ENCODE measurements at places on chromosomes 4 and X.

DNA sequence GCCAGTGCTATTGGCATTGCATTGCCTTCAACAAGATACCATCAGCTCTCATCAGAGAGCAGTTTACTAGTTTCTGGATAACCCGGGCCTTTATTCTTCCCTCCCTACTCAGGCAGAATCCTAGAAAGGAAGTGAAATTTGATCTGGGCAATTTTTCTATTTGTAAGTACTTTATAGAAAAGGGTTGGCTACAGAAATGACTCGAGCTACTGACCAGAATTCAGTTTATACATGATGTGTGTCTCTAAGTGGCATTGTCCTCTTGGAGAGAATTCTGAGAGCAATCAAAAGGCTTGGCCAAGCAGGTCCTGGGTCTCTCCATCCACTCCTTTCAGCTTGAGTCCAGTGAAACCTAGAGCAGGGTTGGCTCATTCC is 192.7 kb upstream of the LEF1 start:
- no peak for DNase-seq

DNA sequence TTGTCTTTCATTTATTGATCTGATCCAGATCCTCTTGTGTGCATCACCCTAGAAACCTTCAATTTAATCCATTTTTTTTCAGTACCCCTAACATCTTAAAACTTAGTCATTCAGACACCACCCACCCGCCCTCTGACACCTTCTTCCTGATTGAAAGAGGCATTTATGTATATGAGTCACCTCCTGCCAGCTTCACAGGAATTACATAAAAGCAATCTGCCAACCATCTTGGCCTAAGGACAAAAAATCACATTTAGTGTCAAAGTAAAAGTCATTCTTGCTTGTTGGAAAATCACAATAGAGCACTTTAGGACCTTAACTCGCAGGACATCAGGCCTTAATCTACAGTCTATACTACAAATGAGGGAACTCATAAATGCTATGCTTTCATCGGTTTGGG is 52.1 kb downstream of the NDST3 start:
- no peak for DNase-seq

- DNase-seq = no peak
These were observed 36.8 kb upstream of the REST start for GRCh38 chr4:56870946-56871345.

GRCh38 chr4:108628411-108628810 is 8.0 kb downstream of the RPL34 start:
- no peak for DNase-seq

- no peak for DNase-seq
These were observed 121.5 kb upstream of the NR3C2 start for GRCh38 chr4:148563684-148564083.

GRCh38 chr4:15341733-15342300 is 86.0 kb upstream of the C1QTNF7 start:
- DNase-seq = no peak

DNA sequence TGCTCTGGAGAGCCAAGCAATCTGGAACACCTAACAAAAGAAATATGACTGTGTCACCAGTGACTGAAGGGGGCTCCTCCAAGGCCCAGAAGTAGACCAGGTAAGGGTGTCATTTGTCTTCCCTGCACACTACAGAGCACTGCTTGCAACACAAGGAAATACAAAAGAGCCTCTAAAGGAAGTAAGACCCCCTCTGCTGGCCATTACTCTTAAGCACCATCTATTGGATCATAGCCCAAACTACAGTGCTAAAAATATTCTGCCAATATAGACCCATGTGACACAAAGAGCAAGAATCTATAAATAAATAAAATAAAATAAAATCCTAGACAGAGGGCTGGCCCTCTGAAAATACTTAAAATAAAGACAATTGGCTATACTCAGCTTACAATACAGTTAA is 528.7 kb downstream of the TMA16 start:
- DNase-seq = no peak

DNA sequence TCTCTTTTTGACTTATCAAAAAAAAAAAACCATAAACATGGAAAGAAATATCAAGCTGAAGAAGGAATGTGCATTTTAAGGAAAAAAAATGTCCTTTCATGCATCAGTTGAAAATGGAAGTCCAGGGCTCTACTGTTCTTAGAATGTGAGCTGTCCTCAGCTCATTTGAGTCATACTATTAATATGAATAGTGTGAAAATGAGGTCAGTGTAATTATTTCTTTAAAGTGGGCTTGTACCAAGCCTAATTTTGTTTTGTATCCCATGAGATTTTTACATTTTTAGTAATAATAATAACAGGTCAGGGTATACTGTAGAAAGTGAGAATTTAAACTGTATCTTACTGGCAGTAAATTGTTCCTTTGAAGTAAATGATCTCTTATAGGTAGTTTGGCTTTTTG is 148.5 kb downstream of the NAA11 start:
- no peak for DNase-seq

DNA sequence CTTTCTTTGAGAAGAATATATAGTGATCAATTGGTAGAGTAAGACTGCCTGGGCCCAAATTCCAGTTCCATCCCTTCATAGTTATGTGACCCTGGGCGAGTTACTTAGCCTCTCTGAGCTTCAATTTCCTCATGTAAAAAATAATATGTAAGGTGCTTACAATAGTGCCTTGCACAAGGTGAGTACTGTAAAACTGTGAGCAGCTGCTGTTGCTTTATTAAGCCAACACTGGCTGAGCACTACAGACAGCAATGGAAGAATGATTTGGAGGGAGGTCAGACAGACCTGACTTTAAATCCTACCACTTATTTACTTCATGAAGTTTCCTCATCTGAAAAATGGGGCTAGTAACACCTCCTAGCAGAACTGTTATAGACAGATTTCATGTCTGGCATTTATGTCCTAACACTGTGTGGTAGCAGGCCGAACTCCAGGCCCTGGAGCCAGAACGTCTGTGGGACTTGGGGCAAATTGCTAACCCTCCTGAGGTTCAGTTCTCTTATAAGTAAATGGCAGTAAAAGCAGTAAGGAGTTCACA is 53.8 kb downstream of the RNF150 start:
- DNase-seq = no peak

GRCh38 chrX:136656361-136656964 is 8.5 kb downstream of the CD40LG start:
- no peak for DNase-seq

DNA sequence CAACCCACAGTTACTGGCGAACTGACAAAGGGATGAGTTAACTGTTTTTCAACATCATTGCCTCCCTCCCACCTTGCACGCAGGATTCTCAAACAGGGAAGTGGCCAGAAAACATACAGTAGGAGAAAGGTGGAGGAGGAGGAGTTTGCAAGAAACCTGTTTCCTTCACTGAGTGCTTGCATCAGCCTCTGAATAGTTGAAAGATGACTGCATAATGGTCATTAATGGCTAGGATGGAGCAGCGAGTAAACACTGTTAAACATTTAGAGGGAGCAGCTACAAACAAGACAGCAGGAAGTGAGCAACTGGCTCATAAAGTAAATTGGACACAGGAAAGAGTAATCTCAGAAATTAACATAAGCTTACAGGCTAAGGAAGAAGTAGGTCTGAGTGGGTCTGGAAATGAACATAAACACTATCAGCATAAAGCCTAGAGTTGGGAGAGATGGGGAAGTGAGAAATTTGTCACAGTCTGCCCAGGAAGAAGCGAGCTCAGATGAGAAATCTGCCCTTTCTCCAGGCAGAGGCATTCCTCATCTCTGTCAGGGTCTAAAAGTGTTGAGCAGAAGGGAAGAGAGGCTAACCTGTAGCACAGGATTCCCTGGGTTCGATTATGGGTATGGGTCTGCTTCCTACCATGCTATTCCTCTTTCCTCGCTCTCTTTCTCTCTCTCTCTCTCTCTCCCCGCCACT is 38.6 kb downstream of the TRPC5OS start:
- no peak for DNase-seq

- no peak for DNase-seq
These were observed 847.9 kb downstream of the RAB28 start for GRCh38 chr4:12636191-12636590.

DNA sequence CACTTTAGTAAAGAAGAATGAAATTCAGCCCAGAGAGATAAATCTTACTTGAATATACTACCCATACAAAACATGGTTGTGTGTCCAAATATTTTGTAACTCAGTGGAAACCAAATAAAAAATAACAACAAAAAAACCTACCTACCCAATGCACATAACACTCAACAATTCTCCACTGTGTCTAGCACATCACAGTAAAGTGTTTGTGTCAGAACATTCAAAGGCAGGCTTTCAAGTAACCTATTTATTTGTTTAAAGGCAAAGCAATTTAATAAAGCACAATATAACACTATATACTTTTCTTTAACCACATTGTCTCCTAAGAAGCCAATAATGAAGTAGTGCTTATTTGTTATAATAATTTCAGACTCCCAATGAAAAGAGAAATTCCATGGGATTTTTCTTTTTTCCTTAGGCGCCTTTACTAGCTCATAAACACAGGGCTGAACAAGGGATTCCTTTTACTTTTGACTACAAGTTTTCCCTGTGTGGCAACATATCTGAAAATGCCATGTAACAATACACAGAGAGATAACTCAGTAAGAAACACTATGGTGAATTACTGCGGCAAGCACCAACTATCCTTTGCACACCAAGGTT is 13.7 kb downstream of the RASGEF1B start:
- no peak for DNase-seq

- DNase-seq = no peak
These were observed 18.6 kb downstream of the HELT start for GRCh38 chr4:185036842-185037241.

GRCh38 chrX:98398542-98398941 is 1514.8 kb downstream of the RPA4 start:
- DNase-seq = no peak

GRCh38 chrX:154720067-154720466 is 30.8 kb downstream of the GAB3 start:
- no peak for DNase-seq

DNA sequence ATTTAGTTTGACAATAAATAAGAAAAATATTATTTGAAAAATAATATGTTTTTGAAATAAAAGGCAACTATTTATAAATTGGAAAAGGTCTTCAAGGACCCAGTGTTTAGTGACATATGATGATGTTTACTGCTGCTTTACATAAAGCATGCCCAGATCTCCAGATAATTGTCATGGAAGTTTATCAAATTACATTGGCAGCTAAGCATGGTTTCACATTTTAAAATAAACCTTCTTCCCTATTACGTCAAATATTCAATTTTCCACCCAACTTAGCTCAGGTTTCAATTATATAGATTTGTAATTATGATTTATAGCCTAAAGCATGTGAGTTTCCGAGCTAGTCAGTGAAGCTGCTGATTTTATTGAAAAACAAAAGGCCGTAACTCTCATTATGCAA is 417.2 kb downstream of the CFAP47 start:
- no peak for DNase-seq

DNA sequence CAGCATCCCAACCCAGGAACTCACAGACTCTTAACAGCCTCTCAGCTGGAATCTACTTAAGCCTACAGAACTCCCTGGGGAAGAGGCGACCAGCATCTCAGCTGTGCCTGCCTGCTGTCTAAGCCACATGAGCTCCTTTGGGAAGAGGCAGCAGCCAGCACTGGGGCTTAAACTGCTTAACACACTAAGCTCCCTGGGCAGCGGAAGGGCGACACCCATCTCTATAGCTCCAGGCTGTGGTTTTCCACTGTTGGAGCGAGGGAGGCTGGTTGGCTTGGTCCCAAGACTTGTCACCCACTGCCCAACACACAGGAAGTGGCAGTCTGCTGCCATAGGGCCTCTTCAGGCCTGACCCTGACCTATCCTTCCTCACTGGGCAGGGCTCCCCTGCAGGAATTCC is 1544.1 kb upstream of the ADGRL3 start:
- no peak for DNase-seq

GRCh38 chr4:178672512-178672911 is 1230.3 kb upstream of the AGA start:
- no peak for DNase-seq

DNA sequence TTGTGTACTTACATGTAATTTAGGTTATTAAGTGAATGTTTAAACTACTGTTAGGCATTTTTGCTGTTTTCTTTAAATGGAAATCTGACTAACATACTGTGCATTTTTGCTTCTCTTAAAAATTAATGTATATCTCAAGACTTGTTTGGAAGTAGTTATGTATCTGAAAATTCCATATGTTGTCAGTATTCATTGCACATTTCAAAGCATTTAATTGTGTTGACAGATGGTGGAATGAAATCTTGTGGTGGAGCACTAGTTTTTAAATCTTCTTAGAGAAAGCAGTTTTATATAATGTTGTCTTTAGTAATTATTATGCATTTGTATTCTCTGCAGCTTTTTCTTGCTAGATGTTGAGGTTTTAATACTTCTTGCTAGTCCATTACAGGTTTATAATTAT is 71.5 kb upstream of the MSANTD1 start:
- no peak for DNase-seq

DNA sequence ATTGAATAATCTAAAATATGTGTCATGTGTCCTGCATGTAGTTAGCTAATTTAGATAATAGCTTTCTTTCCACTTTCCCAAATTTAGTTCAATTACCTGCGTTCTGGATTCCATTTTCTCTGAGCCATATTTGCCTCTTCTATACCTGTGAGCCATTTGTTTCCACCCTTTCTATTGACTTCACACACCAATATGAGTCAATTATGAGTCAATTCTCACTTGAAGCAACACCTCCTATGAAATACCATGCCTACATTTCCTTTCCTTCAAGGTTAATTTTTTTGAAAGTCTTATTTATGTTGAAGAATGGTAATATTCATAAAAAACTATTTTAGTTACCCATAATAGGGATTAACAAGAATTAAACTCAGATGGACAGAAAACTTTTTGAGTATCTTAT is 25.8 kb downstream of the NPY2R start:
- DNase-seq = no peak

- DNase-seq = no peak
These were observed 173.8 kb downstream of the ADGRL3 start for GRCh38 chr4:61373901-61374440.

- no peak for DNase-seq
These were observed 28.5 kb downstream of the KLHL13 start for GRCh38 chrX:118088084-118088483.

GRCh38 chr4:48331577-48332330 is 9.6 kb upstream of the SLAIN2 start:
- no peak for DNase-seq

DNA sequence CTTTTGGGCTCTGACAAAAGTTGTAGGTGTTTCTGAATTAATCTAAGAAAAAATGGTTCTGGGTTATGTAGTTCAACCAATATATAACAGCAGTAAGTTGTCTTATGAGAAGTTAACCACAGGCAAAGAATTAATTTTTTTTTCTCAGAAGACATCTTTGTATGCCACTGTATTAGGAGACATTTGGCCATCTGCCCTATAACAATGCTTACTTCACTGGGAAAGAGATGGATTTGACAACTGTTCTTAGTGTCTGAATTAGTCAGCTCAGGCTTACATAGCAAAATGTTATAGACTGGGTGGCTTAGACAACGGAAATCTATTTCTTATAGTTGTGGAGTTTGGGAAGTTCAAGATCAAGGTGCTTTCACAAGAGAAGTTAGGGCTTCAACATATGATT is 508.1 kb downstream of the STIM2 start:
- no peak for DNase-seq

GRCh38 chr4:21992330-21992729 is 43.8 kb upstream of the KCNIP4 start:
- DNase-seq = no peak

GRCh38 chr4:1658581-1658980 is 25.5 kb downstream of the FAM53A start:
- no peak for DNase-seq

Measured in stimulated activated CD8-positive, alpha-beta memory T cell treated with anti-CD3 and anti-CD28 coated beads, Interleukin-4, amount 100 ng/mL, for 1 hour (primary cell).